T47D (cell line): ENCODE measurements at places on chromosomes 7 and 10.

GRCh38 chr10:92990615-92991014 lies 70.0 kb upstream of the CYP26C1 start:
- DNase-seq, result no peak

DNA sequence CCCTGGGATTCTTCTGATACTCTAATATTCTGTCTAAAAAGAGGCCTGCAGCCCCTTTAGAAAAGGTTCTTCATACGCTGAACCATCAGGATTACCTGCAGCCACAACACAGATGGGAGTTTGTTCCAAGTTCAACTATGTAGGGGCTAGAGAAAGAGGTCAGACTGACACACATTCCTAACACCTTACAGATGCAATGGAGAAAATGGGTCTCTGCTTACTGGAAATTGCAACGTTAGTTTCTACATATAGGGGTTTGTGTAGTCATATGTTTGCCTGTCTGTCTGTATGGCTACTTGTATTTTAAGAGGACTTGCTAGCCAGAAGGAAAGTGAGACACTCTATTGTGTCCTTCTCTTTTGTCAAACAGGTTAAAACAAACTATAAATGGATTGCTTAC lies 618.5 kb downstream of the INHBA start:
- no peak for DNase-seq

DNA sequence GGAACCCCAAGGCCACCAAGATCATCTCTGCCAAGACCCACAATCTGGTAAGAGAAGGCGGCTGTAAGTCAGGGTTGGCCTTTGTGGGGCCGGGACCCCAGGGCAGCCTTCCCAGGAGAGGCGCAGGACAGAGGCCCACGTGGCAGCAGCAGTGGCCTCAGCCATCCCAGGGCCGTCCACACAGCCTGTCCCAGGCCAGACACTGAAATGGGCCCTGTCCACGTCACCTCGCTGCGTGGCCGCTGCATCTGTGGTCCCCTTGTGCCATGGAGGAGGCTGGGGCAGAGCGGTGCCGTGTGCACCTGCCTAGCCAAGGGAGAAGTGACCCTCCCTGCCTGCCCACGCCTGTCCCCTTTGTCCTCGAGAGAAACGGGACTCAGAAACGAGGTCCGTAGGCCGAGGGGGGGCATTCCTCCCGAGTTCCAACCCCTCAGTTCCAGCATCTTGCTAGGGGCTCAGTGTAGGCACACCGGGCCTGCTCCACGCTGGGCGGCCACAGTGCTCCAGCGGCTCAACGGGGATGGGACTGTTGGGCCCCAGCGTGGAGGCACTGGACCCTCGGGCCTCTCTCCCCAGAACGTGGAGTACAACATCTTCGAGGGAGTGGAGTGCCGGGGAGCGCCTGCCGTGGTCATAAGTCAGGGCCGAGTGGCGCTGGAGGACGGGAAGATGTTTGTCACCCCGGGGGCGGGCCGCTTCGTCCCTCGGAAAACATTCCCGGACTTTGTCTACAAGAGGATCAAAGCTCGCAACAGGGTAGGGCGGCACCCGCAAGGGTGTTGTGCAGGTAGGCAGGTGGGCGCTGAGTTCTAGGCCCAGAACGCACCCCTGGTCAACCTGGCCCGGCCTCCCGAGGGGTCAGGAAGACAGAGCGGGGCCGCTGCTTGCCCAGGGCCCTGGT lies 15.6 kb downstream of the DPYSL4 start:
- DNase-seq, result no peak

- DNase-seq, result no peak
Observed at GRCh38 chr10:131844529-131845084, 56.2 kb upstream of the PPP2R2D start.

GRCh38 chr7:44936322-44936721 lies 42.5 kb downstream of the MYO1G start:
- no peak for DNase-seq

GRCh38 chr7:26467104-26467503 lies 175.4 kb downstream of the SNX10 start:
- no peak for DNase-seq

GRCh38 chr10:18378766-18379165 lies 238.5 kb downstream of the CACNB2 start:
- no peak for DNase-seq

DNA sequence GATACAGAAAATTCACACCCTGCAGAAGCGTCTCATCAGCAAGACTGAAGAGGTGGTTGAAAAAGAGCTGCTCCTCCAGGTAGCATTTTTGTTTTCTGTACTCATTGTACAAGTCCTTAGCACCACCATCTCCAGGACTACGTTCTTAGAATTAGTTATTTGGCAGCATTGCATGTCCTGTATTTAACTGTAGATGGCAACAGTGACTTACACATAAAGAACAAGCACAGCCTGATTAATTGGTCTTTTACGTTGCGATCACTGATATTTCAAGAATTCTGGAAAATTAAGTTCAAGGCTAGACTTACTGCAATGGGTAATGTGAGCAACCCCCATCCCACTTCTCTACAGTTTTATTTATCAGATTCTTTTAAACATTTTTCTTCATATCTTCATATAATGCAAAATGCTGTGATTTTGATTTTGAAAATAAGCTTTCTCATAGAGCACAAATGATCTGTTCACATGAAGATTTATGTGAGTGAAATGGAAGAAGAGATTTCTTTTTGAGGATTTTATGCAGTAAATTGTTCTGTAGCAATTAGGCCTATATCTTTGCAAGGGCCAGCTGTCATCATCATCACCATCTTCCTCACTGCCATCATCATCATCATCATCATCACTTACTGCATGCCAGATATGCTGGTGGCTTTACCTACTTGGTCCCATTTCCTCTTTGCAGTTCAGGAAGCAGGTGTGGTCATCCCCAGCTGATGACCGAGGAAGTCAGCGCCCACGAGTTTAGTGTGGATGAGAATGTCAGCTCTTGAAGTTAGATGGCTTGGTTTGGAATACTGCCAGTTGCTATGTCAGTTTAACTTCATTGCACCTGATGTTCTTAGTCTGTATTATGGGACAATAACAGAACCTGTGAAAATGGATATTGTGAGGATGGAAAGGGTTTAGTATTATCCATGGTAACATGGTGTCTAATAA lies 53.4 kb downstream of the CFAP58 start:
- no peak for DNase-seq

- no peak for DNase-seq
Observed at GRCh38 chr10:12993595-12993994, 7.9 kb downstream of the CCDC3 start.

- DNase-seq, result no peak
Observed at GRCh38 chr7:294440-295154, 4.6 kb downstream of the FOXL3 start.

DNA sequence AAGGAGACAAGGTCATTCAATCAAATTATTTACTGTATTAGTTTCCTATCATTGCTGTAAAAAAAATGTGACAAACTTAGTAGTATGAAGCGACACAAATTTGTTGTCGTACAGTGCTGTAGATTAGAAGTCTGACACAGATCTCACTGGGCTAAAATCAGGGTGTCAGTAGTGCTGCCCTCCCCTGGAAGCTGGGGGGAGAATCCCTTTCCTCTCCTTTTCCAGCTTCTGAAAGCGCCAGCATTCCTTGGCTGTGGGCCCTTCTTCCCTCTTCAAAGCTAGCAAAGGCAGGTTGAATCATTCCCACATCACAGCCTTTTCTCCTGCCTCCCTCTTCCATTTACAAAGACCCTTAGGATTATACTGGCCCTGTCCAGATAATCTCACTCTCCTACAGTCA lies 28.0 kb downstream of the VPS41 start:
- no peak for DNase-seq

DNA sequence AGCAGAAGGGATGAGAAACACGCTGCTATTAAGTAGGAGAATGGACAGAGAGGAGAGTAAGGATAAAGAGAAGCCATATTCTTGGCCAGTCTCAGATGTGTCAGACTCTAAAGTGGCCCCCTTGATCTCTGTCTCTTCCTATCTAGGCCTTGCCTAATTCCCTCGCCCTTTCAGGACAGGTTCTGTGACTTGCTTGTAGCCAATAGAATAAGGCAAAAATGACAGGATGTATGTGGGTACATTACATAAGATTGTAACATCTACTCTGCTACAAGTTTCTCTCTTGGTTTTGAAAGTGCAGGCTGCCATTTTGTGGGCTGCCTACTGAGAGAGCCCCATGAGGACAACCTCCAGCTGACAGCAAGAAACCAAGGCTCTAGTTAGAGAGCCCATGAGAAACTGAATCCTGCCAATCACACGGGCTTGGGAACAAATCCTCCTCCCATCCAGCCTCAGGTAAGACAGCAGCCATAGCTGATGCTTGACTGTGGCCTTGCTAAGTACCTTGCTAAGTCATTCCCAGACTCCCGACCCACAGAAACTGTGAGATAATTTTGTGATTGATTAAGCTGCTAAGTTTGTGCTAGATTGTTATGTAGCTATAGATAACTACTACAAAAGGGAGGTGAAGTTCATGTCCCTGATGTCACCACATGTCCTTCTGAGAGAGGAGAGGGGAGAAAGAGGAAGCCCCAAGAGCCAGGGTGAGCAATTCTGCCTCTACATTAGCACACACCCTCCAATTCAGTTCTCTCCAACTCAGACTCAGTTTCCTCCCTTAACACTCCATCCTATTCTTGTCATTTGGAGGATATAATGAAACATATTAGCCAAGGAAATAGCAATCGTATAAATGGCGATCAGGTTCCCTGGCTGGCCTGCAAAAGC lies 185.5 kb downstream of the SGMS1 start:
- DNase-seq, result no peak

DNA sequence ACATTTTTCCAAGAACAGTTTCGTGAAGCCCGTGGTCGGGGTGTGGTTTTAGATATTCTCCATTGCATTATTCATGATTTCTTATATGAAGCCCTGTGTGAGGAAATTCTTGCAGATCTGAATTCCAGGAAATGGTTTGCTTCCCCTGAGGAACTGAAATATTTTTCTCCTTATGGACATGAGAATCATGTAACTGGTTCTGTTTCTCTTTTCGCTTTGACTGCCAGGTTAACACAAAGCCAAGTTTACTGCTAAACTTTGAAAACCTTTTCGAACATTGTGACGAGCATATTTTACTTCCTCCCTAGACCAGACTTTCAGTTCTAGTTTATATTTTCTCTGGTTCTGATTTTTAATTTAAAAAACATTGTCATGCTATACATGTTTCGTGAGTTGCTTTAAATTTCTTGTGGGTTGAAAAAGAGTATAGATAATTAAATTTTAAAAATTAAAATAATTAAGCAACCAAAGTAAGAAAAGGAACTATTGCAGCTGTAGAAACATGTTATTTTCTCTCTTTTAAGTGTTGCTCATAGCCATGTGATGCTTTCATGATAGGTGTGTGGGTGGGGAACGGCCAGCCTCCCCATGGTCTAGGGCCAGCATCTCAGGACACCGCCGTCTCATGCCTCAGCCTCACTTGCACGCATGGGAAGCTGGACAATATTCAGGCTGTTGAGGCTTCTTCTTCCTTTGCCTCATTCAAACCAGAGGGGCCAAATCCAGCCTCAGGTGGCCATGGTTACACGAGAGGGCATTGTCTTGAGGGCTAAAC lies 97.1 kb downstream of the CREB5 start:
- no peak for DNase-seq

- DNase-seq, result no peak
Observed at GRCh38 chr10:1488970-1489548, 248.3 kb downstream of the ADARB2 start.

GRCh38 chr7:7706556-7707172 lies 11.7 kb downstream of the RPA3 start:
- DNase-seq, result no peak

GRCh38 chr10:72204724-72205123 lies 11.1 kb upstream of the ANAPC16 start:
- no peak for DNase-seq

- DNase-seq, result no peak
Observed at GRCh38 chr10:71726580-71727104, 7.1 kb upstream of the C10orf105 start.

DNA sequence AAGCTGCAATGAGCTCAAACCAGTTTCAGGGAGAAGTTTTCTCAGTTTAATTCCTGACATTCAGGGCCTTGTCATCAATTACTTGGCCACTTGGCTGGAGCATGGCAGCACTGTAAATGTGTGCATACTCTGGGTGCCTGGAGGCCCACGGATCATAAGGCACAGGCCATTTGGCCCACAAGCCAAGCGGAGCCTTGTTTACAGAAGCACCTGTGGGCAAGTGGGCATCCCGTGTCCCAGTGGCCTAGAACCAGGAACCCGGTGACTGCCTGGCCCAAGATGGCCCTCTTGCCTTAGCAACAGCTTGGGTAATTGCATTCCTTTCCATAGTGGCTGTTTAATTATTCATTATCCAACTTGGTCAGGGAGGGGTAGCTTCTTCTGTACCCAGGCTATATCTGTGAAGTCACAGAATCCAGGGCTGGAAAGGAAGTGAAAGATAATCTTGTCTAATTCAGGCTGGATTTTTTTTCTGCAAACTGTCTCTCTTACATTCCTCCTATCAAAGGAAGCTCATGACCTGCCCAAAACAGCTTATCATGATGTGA lies 426.4 kb upstream of the ZMIZ1 start:
- DNase-seq, result no peak

- DNase-seq, result no peak
Observed at GRCh38 chr10:6535156-6535764, 44.8 kb downstream of the PRKCQ start.

DNA sequence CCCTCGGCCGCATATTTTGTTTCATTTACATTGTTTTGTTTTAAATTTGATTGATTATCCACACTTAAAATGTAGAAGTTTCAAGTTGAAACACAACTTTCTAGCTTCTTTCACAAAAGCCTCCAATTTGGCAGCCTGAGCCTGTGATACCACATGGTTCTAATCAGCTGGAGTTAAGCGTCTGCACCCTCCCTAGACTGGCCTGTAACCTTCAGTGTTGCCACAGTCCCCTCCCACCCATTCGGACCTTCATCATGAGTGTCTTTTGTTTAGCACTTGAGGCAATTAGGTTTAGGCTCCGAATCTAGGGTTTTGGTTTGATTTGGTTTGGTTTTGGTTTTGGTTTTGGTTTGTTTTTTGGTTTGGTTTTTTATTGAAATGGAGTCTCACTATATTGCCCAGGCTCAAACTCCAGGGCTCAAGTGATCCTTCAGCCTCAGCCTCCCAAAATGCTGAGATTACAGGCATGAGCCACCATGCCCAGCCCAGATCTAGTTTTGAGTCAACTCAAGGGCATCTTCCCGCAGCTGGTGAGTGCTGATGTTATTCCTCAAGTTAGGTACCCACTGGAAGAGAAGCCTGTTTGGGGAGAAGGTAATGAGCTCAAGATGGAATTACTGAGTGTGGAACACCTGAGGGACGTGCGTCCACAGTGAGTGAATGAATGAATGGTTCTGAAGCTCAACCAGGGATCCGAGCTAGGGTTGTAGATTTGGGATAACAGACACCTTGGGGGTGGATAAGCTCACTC lies 201.4 kb downstream of the HECW1 start:
- no peak for DNase-seq

GRCh38 chr7:128915841-128916642 lies 5.5 kb upstream of the KCP start:
- DNase-seq, result no peak
